ENCODE measurements at places on chromosomes 1 and 21.
A peak's percentile ranks its signal among the peaks of the same experiment; 100 is the strongest.

DNA sequence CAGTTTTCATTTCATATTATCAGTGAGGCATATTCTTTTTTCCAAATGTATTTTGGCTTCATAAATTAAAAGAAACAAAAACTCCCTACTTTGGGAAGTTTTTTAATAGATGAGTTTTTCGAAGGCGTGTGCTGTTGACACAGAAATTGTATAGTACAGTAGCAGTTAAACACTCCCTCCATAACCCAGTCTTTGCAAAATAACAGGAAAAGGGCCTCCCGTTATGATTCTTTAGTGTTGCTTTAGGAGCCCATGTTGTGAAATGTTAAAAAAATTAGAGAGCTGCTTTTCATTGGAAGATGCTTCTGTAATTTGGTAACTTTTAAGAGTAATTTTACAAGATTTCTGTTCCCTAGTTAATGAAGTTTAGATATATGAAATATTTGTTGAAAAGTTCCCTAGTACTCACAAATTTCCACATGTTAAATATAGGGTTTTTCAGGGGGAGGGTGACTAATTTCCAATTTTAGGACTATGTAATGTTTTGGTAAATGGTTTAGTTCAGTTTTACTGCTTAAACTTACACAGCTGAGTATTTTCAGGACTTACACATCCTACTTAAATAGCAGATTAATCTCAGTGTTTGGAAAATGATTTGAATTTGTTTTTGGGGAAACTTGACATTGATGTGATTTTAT is 2.0 kb downstream of the CAMSAP2 start:
- DNase-seq, result no peak

- DNase-seq, result no peak
These were observed 27.1 kb upstream of the DISP1 start for GRCh38 chr1:222787729-222788128.

GRCh38 chr1:84855168-84855567 is 37.8 kb downstream of the LPAR3 start:
- DNase-seq, result no peak

- no peak for DNase-seq
These were observed 225.2 kb downstream of the RPS6KC1 start for GRCh38 chr1:213276236-213276635.

GRCh38 chr1:231091831-231092301 is 51.8 kb upstream of the FAM89A start:
- DNase-seq, result peak; percentile 3

DNA sequence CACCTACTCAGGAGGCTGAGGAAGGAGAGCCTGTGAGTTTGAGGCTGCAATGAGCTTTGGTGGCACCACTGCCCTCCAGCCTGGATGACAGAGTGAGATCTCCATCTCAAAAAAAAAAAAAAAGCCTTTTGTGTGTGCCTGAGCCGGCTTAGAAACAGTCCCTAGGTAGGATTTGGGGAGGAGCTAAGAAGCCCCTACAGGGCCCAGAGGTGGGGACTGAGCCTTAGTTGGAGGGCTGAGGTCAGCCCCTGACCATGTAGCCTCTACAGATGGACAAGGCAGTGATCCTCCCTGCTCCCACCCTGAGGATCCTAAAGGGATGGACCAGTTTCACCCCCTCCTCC is 2.5 kb downstream of the ADAMTSL4 start:
- DNase-seq, result no peak

GRCh38 chr21:40706806-40707655 is 139.9 kb downstream of the DSCAM start:
- no peak for DNase-seq

DNA sequence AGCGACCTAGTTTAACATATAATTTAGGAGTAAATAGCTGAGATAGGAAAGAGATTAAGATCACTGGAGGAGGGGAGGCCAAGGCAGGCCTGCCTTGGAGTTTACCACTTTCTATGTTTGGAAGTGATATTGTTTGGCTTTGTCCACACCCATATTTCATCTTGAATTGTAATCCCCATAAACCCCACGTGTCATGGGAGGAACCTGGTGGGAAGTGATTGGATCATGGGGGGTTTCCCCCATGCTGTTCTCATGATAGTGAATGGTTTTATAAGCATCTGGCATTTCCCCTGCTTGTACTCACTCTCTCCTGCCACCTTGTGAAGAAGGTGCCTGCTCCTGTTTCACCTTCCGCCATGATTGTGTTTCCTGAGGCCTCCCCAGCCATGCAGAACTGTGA is 58.3 kb upstream of the ARTN start:
- DNase-seq, result no peak

DNA sequence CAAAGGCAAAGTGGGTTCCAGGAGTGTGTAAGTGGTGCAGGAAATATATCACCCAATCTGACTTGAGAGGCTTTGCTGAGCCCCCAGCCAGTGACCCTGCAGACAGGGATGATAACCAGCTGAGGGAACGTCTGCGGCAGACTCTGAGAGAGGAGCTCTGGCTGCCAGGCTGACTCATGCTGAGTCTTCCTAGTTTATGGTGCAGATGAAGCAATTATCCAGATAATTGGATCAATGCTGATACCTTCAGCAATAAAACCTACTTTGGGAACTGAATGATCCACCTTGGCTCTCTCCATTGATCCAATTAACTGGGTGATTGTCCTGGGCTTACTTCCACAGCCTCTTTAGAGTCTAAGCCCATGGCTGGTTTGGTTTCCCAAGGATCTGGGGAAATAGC is 7.3 kb downstream of the C8B start:
- no peak for DNase-seq

DNA sequence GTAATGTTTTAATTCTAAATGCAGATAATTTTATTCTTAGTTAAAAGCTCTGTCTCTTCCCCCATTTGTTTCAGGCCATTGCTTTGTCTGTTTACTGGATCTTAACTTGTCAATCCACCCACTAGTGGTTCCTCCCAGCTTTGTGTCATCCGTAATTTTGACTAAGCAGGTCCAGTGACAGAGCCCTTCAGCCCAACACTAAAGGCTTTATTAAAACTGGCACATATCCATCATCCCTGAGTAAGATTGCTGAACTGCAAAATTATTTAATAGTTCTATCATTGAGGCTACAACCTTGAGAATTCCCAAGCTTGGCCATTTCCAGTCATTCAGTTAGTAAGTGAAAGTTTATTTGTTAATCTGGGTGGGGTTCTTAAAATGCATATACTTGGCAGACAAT is 96.7 kb downstream of the NGF start:
- DNase-seq, result no peak

GRCh38 chr21:34544032-34544496 is 32.1 kb upstream of the KCNE1 start:
- peak; percentile 10 for DNase-seq

- DNase-seq, result no peak
These were observed 26.6 kb downstream of the MATN1 start for GRCh38 chr1:30696831-30697230.

GRCh38 chr1:184051138-184051484 is 419 bp upstream of the TSEN15 start:
- no peak for DNase-seq

- DNase-seq, result no peak
These were observed 498.1 kb downstream of the KIF26B start for GRCh38 chr1:245652660-245653427.

GRCh38 chr1:160325252-160325651 is 17.8 kb downstream of the COPA start:
- no peak for DNase-seq

GRCh38 chr1:206131037-206131436 is 13.8 kb upstream of the AVPR1B start:
- no peak for DNase-seq

- no peak for DNase-seq
These were observed 111.8 kb downstream of the OSBPL9 start for GRCh38 chr1:51728611-51729155.

DNA sequence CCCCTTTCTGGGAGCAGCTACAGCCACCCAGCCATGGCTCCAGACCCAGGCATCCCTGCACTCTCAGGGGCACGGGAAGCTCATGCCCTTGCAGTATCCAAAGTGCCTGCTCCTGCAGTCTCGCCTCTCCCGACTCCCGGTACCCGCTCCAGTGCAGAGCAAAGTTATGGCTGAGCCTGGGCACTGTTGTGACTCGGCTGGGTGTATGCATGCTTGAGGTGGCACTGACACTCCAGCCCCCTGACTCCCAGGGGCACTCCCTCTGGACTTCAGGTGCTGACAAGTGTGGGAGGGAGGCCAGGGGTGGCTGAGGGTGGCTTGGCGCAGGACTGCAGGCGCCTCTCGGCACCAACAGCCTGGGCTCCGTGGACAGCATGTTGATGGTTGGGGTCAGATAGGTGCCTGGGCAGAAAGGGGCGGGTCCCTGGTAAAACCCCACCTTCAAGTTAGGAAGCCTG is 580.1 kb upstream of the ADGRL2 start:
- DNase-seq, result no peak

GRCh38 chr1:206804156-206804737 is 32.0 kb upstream of the IL10 start:
- DNase-seq, result no peak

DNA sequence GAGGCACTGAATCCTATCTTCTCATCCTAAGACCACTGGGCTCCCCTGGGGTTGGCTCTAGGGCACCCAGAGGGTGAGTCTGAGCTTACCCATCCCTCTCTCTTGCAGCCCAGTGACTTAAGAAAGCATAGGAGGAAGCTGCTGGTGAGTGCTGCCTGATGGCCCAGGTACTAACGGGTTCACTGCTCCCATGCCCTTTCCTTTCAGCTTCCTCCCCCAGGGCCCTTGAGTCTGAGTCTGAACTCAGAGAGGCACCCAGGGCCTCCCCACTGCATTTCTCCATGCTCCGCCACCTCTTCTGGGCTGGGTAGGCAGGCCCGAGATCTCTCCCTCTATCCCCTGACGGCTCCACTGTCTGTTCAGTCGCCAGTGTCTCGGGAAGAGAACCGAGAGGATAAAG is 29.7 kb downstream of the PPFIA4 start:
- no peak for DNase-seq

DNA sequence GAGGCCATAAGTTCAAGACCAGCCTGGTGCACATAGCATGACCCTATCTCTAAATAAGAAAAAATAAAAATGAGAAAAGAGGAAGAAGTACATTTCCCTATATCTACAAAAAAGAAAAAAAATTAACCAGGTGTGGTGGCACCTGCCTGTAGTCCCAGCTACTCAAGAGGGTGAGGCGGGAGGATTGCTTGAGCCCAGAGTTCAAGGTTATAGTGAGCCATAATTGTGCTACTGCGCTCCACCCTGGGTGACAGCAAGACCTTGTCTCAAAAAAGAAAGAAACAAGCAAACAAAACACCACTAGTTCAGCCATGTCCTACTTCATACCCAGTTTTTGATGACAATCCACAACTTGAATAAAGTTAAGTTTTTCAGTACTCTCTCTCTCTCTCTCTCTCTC is 30.7 kb upstream of the TDRD10 start:
- DNase-seq, result no peak

DNA sequence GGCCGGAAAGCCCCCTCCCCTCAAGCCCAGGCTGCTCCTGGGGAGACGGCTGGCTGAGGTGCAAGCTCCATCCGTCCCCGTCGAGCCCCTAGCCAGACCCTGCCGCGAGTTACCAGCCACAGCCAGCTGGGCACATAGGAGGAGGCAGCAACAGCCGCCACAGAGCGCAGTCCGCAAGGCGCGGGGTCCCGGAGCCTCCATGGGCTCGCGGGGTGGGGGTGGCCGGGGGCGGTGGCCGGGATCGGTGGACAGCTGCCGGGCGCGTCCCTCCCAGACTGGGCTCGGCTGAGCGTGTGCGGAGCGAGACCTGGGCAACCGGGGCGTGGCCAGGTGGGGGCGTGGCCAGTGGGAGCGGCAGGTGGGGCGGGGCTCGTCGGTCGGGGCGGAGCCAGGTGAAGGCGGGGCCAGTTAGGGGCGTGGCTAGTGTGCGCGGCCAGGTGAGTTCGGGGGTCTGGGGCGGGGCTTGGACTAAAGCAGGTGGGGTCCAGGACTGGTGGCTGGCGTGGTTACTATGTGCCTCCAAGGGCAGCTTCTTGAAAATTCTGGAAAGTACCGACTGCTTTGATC is at the start of gene CD164L2:
Gene CD164L2, minus strand, starts transcription at position 295 of the 567 bp plus-strand sequence. Its CDS starts 94 bp downstream, at position 201.
- DNase-seq, result peak; percentile 30

- DNase-seq, result no peak
These were observed 896.3 kb downstream of the TTLL7 start for GRCh38 chr1:83102630-83103071.

DNA sequence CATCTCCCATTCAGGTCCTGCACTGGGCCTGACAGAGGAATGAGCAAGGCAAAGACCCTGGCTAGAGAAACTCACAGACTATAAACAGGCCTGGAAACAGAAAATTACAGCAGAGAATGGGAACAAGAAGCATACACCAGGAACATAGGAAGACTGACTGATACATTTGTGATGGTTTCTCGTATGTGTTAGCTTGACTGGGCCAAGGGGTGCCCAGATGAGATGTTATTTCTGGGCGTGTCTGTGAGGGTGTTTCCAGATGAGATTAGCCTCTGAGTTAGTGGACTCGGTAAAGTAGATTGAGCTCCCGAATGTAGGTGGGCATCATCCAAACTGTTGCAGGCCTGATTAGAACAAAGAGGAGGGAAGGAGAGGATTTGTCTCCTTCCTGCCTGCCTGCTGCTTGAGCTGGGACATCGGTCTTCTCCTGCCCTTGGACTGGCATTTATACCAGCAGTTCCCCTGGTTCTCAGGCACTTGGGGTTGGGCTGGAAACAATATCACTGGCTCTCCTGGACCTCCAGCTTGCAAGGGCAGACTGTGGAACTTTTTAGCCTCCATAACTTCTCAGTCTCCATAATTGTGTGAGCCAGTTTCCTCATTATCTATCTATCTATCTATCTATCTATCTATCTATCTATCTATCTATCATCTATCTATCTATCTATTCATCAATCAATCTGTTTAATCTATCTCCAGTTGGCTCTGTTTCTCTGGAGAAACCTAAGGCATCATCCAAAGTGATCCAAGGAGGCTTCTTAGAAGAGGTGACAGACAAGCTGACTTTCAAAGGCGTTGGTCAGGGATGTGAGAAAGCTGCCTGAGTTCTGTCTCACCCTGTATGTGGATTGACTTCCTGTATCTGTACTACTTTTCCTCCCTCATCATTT is 9.7 kb upstream of the FOXO6 start:
- DNase-seq, result no peak

DNA sequence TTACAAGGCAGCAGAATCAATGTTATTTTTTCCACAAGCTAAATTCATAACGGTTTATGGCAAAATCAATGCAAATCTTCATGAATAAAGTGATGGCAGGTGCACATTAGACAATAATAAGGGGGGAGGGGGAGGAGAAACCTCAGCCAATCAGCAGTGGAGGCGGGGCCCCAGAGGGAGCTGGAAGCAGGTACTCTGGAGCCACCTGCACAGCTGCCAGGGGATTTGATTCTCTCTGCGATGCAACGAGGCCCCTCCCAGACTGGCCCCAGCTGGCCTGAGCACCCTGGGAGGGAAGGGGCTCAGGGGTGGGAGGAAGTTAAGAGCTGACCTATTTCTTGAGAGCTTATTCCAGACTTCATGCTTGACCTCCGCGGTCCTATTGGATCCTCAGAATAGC is 127.8 kb upstream of the IGSF21 start:
- no peak for DNase-seq

DNA sequence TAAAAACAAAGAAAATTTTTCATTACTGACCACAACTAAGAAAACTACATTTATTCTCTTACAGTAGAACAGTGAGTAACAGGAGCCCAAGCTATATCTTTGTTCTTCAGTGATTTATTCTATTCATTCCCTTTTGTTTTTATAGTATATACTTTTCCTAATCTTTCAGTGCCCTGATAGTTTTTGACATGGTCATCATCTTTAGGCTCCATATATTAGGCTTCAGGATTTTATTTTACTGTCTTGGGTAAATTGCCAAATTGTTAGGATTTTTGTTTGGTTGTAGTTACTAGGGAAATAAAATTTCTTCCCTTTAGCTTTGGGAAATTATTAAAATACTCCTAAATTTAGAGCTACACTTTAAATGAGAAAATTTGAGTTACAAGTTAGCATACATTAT is 10.3 kb downstream of the FBXO28 start:
- no peak for DNase-seq

- no peak for DNase-seq
These were observed 3.8 kb downstream of the C1orf35 start for GRCh38 chr1:228099331-228099732.
